Stimulated activated CD8-positive, alpha-beta memory T cell treated with anti-CD3 and anti-CD28 coated beads, Interleukin-2, amount 100 ng/mL, for 1 hour (primary cell): ENCODE measurements at places on chromosomes 13 and 19.

- no peak for DNase-seq
These were observed 75.2 kb upstream of the SIAH3 start for GRCh38 chr13:45926741-45927140.

DNA sequence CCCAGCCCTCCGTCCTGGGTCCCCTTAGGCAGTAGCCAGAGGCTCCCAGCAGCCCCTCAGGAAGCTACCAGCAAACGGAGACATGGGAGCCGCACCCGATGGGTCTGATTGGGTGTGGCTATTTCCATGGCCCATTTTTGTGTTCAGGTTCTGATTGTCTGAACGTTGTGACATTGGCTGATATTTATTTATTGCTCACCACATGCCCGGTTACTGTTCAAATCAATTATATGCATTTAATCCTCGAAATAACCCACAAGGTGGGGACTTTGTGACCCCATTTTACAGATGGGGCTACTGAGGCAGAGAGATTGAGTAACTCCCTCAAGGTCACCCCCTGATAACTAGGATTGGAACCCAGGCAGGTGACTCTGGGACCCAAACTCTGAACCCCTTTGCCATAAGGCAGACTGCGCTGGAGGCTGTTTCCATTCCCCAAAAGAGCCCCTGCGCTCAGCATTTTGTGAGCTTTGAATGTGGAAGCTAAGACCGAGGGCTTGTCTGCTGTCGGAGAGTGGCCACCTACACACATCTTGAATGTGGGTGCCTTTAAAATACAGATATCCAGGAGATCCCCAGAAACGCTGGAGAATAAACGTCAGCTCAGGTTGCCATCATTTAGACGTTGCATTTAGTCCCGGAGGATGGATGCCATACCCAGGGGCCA is 13.6 kb upstream of the MCF2L start:
- no peak for DNase-seq

- DNase-seq: no peak
These were observed 156.1 kb downstream of the NUFIP1 start for GRCh38 chr13:44833139-44833538.

- DNase-seq: no peak
These were observed 3.7 kb upstream of the SMIM17 start for GRCh38 chr19:56639217-56639616.

GRCh38 chr13:75271846-75272245 is 210.1 kb downstream of the TBC1D4 start:
- no peak for DNase-seq

- DNase-seq: no peak
These were observed 7.5 kb downstream of the COG3 start for GRCh38 chr13:45472171-45472705.

GRCh38 chr13:64052521-64052920 is 2636.9 kb upstream of the PCDH20 start:
- DNase-seq: no peak

DNA sequence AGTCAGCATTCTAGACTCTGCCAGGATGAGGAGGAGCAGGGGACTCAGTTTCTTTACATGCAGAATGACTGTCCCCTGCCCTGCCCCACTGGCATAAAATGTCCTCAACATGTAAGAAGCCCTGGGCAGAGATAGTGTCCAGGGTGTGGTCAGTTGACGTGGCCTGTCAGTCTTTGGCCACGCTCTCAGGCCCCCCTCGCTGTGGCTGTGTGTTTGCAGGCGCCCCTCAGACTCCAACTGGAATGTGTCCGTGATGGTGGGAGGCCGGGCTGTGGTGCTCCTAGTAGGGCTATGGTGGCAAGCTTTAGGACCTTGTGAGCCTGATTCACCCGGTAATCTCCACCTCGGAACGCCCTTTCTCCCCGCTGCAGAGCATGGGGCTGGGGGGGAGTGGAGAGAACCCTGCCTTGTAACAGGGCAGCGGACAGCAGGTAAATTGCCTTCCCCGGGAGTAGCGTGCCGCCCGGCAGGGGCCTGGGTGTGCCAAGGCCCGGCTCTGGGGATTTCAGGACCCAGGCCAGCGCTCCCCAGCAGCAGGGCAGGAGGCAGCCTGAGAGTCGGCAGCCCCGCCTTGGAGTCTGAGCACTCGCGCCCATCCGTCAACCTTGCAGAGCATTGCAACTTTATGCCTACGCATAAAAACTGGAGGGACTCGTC is 62.3 kb downstream of the CHST8 start:
- no peak for DNase-seq

DNA sequence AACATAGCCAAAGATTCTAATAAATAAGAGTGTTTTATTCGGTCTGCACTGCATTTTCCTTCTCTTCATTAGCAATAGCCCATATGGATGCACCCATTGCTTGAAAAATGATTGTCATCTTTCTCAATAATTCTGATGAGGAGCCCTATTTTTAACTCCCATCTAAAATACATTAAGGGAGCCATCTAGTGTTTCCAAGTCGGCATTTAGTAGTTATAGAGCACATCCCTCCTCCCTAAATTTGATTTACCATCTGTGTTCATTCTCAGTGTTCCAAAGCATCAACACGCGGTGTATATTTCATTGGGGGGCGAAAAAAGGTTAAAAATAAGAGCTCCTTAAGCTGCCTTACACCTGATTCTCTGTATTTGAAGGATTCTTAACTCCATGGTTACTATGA is 119.2 kb upstream of the IPO5 start:
- DNase-seq: no peak

DNA sequence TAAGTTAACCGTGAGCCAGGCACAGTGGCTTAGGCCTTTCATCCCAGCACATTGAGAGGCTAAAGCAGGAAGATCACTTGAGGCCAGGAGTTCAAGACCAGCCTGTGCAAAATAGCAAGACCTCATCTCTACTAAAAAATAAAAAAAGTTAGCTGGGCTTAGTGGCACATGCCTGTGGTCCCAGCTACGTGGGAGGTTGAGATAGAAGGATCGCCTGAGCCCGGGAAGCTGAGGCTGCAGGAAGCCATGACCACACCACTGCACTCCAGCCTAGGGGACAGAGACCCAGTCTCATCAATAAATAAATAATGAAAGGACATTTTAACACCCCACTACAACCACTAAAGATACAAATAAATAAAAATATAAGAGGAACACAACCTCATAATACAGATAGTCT is 21.6 kb downstream of the LSM14A start:
- DNase-seq: no peak

GRCh38 chr19:3603121-3603811 is 3.4 kb downstream of the TBXA2R start:
- DNase-seq: no peak

GRCh38 chr19:42191330-42191729 is 26.1 kb downstream of the DEDD2 start:
- DNase-seq: no peak

- no peak for DNase-seq
These were observed 109.7 kb downstream of the NUFIP1 start for GRCh38 chr13:44879452-44880058.

GRCh38 chr13:29901710-29902631 is 51.6 kb upstream of the UBL3 start:
- no peak for DNase-seq

DNA sequence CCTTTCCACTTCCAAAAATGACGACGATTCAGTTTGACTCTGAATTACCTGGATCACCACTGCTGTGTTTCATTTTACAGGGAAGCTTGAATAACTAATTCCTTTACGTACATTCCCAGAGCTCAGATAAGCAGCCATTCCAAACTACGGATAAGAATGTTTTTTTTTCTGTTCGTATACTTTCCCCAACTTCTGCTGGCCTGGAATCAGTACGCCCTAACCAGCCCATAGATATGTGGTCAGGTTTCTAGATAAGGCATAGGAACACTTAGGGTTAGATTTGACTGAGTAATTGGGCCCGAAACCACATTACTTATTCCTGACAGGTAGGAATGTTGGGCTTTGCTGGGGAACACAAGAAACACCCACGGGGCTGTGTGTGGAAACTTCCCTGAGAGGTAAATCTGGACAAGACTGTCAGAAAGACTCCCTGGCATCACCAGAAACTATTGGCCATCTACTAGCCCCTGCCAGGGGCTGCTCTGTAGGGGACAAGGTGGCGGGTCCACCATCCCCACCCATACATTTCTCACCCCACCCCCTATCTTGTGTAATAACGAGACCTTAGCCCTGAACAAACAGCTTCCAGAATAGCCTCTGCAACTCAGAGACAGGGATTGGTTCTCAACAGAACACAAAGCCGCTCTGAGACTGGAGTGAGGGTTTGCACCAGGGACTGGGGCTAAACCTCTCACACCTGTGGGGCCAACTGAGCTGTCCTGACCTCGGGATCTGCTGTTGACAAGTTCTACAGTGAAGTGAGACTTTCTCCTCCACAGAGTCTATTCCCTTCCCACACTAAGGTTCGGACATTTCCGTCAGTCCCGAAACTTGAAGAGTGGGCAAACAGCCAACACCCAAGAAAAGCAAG is 15.6 kb downstream of the RHPN2 start:
- no peak for DNase-seq

DNA sequence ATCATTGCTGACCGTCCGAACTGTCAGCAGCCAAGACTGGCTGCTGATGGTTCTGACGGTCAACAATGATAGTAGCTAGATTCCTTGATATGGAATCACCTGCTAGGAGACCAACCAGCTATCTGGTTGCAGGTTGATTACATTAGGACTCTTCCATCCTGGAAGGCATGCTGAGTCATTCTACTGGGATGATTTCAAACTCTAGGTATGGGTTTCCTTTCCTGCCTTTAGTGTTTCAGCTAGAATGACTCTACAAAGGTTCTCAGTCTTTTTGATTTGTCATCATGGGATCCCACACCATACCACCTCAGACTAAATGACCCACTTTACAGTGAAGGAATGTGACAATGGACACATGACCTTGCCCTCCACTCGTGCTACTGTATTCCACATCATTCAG is 138.1 kb upstream of the KL start:
- no peak for DNase-seq

- DNase-seq: no peak
These were observed 4.2 kb upstream of the RASA3 start for GRCh38 chr13:114136576-114136975.

DNA sequence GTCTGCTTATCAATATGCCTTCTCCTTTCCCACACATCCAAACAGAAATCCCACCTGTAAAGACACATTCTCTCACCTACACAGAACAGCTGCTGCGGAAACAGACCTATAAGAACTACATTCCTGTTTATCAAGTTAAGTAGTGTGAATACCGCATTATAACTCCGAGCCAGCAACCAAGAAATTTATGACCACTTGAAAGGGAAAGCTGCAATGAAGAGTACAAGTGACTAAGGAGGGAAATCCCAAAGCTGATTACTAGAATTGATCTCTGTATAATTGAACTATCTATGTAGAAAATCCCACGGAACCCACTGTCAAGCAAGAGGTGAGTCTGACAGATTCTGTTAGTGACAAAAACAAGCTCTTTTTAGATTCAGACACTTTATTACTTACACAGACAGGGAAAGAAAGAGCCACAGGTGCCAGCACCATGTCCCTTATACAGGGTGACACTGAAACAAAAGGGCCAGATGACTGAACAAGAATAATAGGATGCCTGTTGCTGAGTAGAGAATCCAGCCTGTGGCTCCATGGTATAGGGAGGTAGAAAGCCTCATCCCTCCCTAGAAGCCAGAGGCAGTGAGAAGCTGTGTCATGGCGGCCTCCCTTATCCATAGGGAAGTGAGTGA is 1.6 kb upstream of the IGFL4 start:
- no peak for DNase-seq

DNA sequence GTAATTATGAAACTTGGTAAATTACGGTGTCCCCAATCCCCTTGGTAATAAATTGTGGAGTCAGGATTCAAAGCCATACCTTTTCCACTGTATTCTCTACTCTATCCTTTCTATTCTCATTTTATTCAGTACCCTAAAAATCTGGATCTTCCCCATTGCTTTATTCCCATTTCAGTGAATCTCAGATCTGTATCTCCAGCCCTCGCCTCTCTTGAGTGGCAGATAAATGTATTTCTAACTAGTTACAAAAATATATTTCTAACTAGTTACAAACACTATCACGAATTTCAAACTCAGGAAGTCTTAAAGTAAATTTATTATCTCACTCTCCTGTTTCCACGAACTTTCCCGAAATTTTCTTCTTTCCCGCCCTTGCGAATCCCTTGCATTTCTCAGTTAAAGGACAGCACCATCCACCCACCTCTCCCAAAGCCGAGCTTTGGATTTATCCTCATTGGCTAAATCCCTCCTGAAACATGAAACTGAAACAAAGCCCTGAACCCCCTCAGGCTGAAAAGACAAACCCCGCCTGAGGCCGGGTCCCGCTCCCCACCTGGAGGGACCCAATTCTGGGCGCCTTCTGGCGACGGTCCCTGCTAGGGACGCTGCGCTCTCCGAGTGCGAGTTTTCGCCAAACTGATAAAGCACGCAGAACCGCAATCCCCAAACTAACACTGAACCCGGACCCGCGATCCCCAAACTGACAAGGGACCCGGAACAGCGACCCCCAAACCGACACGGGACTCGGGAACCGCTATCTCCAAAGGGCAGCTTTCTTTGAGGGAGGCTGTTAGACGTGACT is 164.3 kb upstream of the PABPC3 start:
- DNase-seq: no peak

GRCh38 chr13:20177049-20177831 is 15.5 kb downstream of the GJB2 start:
- no peak for DNase-seq

DNA sequence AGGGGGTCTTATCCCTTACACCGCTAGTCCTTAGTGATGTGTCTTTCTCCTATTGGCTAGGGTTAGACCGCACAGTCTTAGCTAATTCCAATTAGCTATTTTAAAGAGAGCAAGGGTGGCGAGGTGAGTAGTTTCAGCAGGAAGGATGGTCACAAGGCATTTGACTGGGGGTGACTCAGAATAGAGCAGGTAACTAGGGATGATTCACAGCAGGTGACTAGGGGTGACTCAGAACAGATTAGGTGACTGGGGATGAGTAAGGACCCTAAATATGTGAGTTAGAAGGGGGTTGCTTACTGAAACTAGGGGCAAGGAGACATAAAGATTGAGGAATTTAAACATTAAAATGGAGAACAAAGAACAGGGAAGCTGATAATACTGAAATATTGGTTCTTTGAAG is 64.3 kb downstream of the ZNF66 start:
- DNase-seq: no peak

- DNase-seq: no peak
These were observed 460 bp downstream of the KMT5C start for GRCh38 chr19:55339889-55340783.

- no peak for DNase-seq
These were observed 637.8 kb upstream of the KLF12 start for GRCh38 chr13:74771964-74772363.

- peak; percentile 43 for DNase-seq
These were observed at the start of gene ZNF780B for GRCh38 chr19:40055832-40056504. Gene ZNF780B, minus strand, starts transcription at chr19:40056231. Its CDS starts 5,899 bp downstream, at chr19:40050332.

DNA sequence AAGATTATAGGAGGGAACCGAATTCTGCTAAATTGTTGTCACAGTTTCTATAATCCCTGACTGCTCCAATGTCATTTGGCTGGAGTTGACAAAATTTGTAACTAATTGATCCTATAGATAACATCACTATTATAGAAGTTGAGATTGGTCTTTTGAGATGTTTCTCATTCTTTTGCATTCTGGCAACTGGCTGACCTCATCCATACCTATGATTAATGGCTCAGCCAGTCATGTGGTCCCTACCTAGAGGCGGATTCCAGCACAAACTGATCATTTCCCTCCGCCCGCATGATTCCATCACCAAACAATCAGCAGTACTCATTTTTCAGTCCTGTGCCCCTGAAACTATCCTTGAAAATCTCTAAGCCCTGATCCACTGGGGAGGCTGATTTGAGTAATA is 4.2 kb downstream of the PSG2 start:
- DNase-seq: no peak

GRCh38 chr13:28476919-28477708 is 17.8 kb downstream of the FLT1 start:
- no peak for DNase-seq

GRCh38 chr19:14149509-14149994 is 13.2 kb upstream of the ASF1B start:
- peak; percentile 34 for DNase-seq

GRCh38 chr13:66745307-66745706 is 484.8 kb downstream of the PCDH9 start:
- no peak for DNase-seq
